Lung (tissue), 17 donors: ENCODE measurements at places on chromosomes 7 and 10. TPM values are rescaled to one million over a fixed set of nuclear protein-coding genes. Genes with fewer than 3 reads are reported as not detected.

Gene PTPRN2
- 5.1 TPM for total RNA-seq

Gene GRID2IP
- 0.80 TPM for total RNA-seq

Gene LIPM
- not detected for total RNA-seq

DNA sequence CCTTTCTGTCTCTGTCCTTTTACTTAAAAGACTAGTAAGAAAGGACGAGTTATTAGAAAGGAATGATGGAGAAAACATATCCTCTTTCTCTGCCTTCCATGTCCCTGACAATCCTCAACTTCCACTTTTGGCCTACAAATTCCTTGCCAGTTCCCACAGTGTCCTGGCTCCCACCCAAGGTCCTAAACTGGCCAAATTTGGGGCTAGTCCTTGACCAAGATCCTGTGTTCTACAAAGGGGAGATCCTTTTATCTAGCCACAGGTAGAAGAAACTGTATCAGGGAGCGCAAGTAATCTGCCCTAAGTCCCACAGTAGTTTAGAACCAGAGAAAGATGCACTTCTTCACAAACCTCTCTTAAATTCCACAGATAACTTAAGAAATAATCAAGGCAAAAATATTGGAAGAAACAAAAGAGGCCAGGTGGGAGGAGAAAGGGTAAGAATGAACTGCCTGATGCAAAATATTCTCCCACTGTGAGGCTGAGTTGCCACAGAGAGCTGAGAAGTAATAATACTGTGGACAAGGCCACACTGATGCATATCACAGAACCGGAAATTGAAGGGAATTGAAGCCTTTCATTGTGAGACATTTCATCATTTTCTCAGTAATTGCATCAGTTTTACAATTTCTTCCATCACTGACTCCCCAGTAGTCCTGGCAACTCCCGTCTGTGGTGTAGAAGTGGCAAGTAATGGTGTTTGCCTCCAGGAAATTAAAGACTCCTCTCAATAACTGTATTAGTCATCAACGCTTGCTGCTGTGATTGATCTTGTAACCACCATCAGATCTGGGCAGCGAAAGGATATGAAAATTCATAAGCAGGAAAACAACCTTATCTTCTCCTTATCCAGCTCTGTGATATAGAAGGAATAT lies 47.2 kb downstream of the DNAJC12 start:
- no peaks in the 10 kb centered on the region for H3K27me3 ChIP-seq
- H3K4me3 ChIP-seq, result no peak overlapping the region
- no peaks in the 10 kb centered on the region for H3K36me3 ChIP-seq
- no peak for DNase-seq

- no peak overlapping the region for H3K27ac ChIP-seq
- H3K36me3 ChIP-seq, result no peaks in the 10 kb centered on the region
- no peaks in the 10 kb centered on the region for H3K27me3 ChIP-seq
- DNase-seq, result no peak
- no peak overlapping the region for H3K4me3 ChIP-seq
These were observed 5.8 kb upstream of the ATP6V0E2 start for GRCh38 chr7:149867762-149868622.
